ENCODE measurements at places on chromosomes 16 and 17.
A peak's percentile ranks its signal among the peaks of the same experiment; 100 is the strongest.

DNA sequence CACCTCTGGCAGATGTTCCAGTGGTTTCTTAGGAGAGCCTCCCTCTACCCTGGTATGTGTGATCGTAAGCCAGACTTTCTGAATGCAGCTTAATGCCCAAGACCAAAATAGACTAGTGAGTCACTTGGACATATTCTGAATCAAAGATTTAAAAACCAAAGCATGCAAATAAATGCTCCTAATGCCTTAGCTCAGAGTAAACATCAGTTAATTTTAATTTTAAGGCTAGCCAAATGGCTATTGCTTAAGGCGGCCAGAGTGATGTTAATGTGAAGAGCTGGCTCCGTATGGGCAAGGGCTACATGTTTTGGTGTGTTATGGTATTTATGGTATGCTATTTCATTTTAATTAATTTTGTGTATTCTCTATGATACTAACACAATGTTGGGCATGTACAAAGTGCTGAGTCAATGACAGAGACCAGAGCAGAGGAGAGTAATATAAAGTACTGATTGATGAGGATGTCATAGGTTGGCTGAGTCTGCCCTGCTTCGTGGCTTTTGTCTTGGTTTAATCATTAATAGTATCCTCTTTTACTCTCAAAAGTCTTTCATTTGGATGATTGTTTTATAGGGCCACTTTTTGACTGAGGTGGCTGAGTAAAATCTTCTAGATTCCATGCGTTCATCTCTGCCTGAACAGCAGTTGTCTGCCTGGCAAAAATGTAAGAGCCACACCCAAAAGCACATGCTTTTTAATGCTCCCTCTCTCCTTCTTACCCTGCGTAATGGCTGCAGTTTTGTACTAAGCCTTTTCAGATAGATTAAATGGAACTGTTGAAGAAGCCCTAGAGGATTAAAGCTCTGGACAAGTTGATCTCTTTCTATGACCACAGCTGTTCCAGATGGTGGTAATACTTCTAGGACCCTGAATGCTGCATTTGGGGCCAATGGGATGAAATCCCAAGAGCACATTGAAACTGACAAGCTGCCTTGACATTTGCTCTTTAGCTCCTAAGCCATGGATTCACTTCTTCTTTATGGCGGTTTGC, 59.6 kb downstream of the MAP2K6 start:
- DNase-seq: peak; percentile 86

- no peak for DNase-seq
These were observed 37.9 kb downstream of the ATP2C2 start for GRCh38 chr16:84406006-84406963.

DNA sequence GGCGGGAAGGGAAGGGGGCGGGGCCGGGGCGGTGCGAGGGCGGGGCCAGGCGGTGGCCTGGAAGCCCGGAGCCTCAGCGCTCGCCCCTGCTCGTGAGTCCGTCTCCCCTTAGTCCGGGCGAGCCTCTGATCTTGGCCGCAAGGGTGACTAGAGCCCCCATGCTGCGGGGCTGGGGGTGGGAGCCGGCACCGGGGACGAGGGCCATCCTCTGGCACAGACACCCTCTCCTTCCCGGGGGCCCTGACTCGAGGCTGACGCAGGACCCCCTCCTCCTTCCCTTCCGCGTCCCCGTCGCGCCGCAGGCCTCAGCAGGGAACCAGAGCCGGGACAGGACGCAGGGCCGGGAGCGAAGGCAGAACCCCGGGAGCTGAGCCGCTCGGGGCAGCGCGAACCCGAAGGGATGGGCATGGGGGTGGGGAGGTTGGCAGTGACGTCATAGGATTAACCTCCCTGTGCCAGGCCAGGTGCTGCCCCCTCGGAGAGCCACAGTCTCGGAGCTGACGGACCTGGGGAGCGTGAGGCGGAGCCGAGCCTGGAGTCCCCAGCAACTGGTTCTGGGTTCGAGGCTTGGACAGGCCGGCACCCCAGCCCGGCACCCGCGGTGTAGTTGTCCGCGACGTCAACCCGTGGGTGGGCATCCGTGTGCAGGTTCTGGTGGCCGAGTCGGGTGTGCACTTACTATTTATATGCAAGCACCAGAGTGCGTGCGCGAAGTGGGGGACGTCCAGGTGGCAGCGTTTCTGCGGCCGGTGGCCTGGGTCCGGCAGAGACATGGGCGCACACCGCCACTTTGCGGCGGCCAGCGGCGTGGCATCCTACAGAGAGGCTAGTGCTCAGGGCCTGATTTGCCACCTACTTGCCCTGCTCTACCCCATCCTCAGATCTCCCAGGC, 503 bp upstream of the PLCD3 start:
- DNase-seq: peak; percentile 67

DNA sequence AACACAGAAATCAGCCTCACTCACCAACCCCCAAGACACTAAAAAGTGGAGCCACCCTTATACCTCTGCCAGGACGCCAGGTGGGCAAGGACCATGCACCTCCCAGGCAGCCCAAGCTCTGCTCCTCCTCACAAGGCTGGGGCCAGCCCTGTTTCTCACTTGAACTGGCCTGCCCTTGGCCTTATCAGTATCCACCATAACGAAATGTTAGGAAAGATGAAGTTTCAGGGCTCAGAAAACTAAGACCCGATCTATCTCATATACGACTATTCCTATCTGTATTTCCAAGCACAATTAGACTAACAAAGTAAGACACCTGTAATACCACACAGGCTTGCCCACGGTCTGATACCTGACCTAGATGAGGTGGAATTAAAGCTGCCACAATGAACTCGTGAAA, 6.9 kb downstream of the FBXO31 start:
- DNase-seq: no peak

DNA sequence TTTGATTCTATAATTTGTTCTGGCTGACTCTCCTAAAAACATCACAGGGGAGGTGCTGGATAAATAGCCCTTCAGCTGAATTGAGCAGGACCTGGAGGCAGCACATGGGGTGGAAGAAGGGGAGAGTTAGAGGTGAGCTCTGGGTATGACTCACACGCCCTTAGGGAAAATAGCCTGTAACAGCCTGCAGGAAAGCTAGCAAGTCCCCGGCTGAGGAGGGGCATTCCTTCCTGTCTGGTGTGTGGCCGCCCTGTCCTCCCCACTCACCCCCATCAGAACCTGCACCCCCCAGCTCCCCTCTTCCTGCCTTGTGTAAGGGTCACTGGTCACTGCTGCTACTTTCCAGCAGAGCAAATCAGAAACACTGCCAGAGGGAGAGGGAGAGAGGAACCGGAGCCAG, 187.4 kb downstream of the C16orf95 start:
- DNase-seq: no peak

DNA sequence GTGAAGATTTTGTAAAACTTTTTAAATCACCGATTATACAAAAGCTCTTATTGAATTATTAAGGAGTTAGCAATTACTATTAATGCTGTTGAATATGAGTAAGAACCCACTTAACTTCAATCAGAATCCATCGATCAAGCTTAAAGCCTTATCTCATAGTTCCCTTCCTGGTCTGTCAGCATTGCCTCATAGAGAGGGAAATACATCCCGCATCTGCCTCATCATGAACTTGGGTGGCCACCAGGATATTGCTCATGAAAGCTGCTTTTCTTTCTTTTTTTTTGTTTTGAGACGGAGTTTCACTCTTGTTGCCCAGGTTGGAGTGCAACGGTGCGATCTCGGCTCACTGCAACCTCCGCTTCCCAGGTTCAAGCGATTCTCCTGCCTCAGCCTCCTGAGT, 66.7 kb downstream of the PIGL start:
- DNase-seq: no peak

GRCh38 chr17:4896332-4897197, 2.8 kb upstream of the C17orf107 start:
- no peak for DNase-seq

DNA sequence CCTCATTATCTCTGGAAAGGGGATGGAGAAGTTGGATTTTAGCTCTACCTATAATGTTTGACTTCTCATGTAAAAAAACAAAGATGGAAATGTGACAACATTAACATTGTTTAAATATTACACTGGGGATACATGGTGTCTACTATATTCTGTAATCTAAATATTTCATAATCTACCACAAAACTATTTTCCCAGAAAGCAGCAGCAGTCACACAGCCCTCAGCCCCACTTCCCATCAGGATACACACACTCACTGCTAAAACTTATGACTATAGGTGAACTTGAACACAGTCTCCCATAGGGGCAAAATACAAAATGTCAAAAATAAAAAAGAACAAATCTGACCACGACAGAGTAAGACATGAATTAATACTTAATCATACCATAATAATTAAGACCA, 95.7 kb downstream of the KANSL1 start:
- DNase-seq: no peak

GRCh38 chr16:144797-145252, 6.4 kb upstream of the NPRL3 start:
- DNase-seq: no peak

DNA sequence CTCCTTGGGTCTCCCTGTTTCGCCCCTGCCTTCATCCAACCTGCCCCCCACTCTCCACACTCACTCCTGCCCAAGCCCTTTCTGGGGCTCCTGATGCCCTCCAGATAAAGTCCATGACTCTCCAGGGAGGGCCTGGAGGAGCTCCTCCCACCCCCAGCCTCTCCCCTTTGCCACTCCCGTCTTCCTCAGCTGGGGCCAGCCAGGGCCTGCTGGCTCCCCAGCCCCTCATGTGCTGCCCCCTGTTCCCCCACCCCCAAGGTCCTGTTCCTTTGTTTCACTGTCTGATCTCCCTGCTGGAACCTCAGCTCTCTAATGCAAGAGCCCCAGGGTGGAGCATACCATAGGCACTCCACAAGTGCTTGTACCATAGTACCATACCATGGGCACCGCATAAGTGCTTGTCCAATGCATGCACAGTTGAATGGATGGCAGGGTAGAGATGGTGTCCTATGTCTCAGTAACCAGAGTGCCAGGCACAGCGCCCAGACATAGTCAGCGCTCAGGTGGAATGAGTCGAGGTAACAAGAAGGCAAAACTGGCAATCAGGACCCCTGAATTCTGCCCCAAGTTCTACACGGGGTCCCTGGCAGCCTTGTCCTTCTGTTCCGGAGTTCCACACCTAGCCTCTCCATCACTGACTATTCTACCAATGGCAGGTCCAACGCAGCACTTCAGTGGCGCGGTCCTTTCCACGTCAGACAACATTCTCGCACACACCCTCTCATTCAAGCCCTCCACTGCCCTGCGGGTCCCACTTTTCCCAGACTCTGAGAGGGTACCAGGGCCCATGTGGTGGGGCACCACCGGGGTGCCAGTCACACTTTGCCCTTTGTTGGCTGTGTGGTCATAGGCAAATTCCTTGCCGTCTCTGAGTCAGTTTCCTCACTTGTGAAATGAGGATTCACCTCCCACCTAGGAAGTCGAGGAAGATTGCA, 1.4 kb downstream of the PLCD3 start:
- no peak for DNase-seq

DNA sequence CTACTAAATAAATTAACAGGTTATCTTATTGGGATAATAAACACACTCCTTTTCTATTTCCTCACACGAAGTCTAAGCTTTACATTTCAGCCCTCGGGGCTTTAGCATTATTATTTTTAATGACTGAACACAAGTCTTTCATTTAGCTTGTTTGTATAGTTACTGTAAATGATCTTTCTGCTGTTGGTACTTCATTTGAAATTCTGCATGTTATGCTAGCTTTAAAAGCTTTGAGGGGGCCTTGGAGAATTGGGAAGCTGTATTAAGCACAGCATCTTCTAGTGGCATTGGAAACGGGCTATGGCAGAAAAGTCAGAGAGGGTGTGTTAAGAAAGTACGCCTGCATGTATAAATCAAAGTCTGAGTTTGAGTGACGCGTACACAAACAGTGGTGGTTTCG, 243.7 kb downstream of the FTO start:
- DNase-seq: no peak

DNA sequence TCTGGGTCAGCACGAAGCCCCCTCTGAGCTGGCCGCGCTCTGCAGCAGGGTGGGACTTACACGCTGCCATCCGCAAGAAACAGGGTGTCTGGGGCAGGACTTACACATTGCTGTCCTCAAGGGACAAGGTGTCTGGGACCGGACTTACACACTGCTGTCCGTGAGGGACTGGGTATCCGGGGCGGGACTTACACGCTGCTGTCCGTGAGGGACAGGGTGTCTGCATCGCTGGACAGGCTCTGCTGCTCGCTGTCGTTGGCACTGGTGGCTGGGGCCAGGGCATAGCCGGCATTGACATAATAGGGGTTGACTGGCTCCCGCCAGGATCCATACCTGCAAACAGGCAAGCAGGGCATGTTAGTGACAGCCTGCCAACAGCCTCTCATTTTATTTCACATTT, 31.4 kb downstream of the PDIA2 start:
- DNase-seq: no peak

GRCh38 chr16:87679593-87680271, 77.4 kb downstream of the JPH3 start:
- no peak for DNase-seq

DNA sequence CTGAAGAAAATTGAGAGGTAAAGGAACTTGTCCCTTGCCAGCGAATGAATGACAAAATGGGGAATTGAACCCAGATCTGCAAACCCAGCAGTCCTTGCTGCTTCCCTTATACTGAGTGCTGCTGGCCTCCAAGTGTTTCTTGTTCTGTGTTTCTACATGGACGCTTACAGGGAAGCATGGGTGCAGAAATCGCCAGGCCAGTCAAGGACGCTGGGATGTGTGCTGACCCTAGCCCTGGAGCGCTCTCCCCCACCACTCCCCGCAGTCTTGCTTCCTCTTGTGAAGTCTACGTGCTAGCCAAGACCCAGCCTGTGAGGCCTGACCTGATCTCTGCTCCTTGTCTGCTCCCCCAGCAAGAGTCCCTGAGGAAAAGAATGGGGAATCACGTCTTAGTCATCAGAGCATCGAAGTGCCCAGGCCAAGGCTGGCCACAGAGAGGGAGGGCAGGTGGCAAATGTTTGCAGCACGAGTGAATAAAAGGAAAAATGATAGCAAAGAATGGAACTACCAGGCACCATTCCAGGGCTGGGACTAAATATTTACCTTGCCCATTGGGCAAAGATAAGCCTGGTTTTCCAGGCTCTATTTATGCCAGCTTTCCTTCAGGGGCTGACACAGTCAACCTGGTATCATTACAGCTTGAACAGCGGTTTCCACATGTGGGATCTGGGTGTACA, 17.4 kb downstream of the CA4 start:
- peak; percentile 48 for DNase-seq

- no peak for DNase-seq
These were observed 16.7 kb upstream of the MTMR4 start for GRCh38 chr17:58531122-58531521.

DNA sequence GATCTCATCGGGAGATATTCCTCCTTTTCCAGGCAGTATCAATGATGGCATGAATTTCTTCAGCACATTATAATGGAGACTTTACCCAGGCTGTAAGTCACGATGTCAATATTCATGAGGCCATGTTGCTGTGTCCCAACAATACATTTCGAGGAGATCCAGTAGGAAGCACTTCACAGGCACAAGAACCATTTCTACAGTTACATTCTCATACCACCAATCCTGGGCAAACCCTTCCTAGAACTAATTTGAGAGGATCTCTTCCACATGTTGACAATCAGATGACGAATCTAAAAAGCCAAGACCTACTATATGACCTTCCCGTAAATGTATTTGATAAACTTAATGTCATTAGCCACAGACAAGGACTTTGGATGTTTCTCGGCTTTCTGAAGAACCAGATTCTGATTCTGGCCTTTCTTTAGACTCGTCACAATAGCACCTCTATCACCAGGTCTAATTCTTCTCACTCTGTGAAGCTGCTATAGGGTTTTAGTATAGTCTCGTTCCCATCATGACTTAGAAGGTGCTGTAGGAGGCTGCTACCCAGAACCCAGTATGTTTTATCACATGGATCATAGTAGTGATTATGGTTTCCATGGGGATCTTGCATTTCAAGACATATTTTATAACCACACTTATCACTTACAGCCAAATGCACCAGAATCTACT, 40.2 kb downstream of the C16orf87 start:
- DNase-seq: no peak

Measured in MV-4-11 (cell line).